ENCODE measurements at places on chromosomes 6 and 20.
A peak's percentile ranks its signal among the peaks of the same experiment; 100 is the strongest.

DNA sequence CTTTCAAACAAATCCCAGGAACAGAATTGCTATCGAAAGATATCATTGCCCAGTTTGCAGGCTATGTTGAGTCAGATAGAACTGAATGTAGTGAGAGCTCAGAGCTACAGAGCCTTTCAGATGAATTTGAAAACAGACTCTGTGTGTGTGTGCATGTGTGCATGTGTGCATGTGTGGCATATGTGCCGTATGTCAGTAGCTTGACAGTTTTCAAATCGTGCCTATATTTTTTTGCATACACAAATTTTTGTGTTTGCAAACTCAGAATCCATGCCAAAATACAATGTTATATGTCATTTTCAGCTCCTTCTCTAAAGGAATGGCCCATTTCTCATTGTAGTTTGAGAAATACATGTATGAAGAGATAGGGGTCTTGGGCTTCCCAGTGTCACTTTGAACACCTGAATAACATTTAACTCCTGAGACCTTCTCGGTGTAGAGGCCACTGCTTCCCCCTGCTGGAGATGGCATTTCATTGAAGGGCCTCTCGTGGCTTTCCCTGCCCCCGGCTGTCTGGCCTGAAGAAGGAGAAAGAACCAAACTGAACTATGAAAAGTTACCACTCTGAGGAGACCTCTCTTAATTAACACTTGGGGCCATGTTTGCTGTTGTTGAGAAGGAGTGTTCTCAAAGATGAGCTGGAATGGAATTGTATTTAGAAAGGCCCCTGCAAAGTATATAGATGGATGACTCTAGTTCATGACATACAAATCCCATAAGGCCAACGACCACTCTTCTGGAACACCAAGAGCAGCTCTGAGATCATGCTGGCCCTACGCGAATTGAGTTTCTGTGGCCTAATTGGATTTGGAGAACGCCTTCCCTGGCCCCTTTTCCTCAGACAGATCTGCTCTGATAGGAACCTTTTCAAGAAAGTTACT, 58.7 kb downstream of the VAPB start:
- peak; percentile 43 for DNase-seq

DNA sequence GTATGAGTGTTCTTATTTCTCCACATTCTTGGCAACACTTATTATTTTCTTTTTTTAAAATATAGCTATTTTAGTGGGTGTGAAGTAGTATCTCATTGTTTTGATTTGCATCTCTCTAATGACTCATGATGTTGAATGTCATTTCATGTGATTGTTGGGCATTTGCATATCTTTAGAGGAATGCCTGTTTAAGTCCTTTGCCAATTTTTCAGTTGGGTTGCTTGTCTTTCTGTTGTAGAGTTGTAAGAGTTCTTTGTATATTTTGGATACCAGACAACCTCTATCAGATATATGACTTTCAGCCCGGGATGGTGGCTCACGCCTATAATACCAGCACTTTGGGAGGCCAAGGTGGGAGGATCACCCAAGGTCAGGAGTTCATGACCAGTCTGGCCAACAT, 5.1 kb upstream of the POPDC3 start:
- no peak for DNase-seq

- DNase-seq, result no peak
Measured at GRCh38 chr6:25156123-25156522, 123.1 kb upstream of the CARMIL1 start.

GRCh38 chr6:10610289-10610688, 84.1 kb downstream of the C6orf52 start:
- DNase-seq, result no peak

GRCh38 chr6:168524571-168525001, 83.6 kb downstream of the SMOC2 start:
- DNase-seq, result no peak

DNA sequence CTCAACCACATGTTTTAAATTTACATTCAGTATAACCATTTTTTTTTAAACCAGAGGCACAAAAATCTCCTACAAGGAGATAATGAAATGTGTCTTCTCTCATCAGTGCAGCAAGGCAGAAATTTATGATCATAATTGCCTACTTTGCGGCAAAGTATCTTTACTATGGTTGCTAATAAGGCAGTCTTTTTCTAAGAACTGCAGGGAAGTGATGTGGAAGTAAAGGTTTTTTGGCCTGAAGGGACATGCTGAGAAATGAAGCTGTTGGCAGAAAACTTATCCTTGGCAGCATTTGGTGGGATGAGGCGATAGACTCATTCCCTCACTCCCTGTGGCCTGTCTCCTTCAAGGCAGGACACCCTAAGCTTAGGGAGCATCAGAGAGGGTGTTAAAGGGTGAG, 48.7 kb downstream of the SCGN start:
- no peak for DNase-seq

GRCh38 chr20:61659246-61659993, 406.3 kb downstream of the TAF4 start:
- no peak for DNase-seq

DNA sequence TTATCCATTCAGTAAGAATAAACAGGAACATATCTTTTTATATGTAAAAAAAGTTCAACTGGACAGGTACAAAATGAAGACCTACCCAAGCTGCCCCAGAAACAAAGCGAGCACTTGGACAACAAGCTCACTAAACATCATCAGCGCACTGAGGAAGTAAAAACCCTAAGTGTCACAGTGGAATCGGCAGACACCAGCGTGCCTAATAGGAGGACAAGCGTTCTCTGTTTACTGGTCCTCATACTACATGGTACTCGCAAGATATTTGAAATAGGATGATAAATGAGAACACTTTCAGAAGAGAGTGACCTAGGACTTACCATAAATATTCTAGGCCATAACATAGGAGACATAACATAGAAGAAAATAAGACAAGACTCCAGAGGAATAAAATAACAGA, 18.2 kb downstream of the MAP7 start:
- no peak for DNase-seq

DNA sequence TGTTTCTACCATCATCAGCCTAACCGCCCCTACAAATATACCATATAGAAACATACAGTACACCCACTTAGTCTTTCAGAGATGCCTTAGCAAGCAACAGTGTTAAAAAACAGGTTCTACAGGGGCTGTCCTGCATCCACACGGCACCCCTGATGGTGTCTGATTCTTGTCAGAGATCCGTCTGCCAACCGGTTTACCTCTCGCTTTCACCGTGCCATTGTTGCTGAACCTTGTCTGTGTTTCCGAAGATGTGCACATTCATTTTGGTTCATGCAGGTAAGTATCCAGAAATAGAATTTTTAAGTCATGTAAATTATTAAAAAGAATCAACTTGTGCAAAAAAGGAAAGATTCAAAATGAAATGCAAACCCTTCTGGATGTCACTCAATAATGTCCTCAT, 52.9 kb downstream of the EPHA7 start:
- no peak for DNase-seq

GRCh38 chr6:42390228-42390934, 61.3 kb downstream of the TRERF1 start:
- no peak for DNase-seq

DNA sequence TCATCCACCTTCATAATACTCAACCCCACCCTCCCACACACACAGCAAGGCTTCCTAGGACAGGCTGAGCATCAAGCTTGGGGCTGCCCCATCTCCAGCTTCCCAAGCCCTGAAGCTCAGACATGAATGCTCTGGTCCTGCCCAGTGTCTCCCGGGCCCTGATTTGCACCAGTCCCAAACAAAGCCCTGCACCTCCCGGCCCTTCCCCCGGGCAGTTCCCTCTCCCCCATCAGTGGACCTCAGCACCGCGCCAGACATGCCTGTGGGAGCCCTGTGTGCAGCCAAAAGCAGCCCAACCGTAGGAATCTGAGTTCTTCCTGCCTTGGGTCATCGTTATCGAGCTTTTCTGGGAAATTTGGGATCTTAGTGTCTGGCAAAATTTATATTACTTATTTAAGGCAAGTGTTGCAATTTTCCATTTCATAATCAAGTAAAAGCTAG, 63.5 kb downstream of the THBS2 start:
- no peak for DNase-seq

DNA sequence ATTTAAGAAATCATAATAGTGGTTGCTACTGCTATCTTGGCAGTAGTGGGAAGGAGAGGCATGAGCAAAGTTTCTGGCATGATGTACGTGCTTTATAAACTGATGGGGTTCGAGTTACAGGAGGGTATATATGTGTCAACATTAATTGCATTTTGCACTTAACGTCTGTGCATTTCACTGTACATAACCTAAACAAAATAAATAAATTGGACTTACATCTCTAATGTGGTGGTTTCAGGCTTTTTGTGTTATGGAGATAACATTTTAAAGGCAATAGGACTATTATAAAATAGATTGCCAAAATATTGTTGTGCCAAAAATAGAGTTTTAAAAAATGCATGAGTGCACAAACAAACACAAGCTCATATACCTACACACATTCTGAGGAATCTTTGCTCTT, 1001.1 kb upstream of the GJE1 start:
- no peak for DNase-seq

GRCh38 chr20:35238170-35238569, 11.7 kb downstream of the MMP24 start:
- DNase-seq, result no peak

- DNase-seq, result no peak
Measured at GRCh38 chr6:143187238-143187923, 126.7 kb downstream of the AIG1 start.

DNA sequence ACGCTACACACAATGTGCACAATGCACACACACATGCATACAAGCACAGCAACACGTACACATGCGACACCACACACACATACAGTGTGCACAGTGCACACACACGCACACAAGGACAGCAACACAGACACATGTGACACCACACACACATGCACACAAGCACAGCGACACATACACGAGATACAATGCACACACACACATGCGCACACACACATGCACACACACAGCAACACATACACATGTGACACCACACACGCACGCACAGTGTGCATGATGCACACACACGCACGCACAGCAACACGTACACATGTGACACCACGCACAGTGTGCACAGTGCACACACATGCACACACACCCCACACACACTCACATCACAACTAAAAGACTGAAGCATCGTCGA, 327.3 kb downstream of the THBS2 start:
- DNase-seq, result no peak

DNA sequence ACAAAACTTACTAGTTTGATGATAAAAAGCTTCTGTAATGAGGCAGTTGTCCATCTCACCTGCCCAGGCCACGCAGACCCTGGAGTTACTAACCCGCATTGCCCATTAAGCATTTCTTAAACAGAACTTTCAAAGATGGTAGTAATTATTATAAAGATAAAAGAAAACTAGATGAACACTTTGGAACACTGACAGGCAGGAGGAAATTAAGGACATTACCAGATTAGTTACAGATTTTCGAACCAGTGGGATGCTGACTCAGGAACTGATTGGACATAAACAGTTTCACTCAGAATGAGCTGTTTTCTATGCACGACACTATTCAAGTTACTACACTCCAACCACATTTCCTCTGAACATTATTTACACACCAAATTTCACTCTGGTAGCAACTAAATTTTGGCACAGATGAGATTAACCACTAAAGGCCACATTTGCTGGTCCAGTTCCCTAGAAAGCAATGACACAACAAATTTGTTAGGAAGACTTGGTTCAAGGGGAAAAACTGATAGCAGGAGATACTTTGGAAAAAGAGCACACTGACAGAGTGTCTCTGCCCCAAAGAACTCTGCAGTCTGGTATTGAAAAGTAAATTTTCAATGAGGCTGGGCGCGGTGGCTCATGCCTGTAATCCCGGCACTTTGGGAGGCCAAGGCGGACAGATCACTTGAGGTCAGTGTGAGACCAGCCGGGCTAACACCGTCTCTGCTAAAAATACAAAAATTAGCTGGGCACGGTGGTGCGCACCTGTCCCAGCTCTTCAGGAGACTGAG, 3.0 kb downstream of the ROMO1 start:
- DNase-seq, result no peak

DNA sequence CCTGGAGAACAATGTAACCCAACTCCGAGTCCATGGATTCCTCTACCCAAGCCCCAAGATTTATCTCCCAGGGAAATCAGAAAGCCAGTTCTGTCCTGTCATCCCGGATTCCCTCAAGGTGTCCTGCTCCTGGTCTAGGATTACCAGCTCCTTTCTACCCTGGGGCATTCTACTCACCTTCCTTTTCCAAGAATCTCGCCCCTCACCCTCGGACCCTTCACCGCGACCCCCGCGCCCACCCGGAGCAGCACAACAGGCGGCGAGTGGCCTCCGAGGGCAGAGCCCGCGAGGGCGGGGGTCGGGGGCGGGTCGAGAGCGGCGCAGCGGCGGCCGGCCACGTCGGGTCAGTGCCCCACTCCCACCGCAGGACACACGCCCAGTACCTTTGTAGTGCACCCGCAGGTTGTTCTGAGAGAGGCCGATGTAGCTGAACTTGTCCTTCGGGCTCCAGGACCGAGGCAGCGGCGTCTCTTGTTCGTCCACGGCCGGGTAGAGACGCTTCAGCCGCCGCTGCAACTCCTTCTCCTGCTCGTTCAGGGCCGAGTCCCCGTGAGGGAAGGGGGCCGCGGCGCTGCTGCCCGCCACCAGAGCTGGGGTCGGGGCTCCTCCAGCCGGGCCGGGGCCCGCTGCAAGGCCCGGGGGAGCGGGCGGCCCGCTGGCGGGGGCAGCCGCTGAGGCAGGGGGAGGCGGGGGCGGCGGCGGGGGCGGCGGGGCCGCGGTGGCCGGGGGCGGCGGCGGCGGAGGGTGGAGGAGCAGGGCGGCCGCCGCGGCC, 897 bp downstream of the RANBP9 start:
- DNase-seq, result peak; percentile 35

DNA sequence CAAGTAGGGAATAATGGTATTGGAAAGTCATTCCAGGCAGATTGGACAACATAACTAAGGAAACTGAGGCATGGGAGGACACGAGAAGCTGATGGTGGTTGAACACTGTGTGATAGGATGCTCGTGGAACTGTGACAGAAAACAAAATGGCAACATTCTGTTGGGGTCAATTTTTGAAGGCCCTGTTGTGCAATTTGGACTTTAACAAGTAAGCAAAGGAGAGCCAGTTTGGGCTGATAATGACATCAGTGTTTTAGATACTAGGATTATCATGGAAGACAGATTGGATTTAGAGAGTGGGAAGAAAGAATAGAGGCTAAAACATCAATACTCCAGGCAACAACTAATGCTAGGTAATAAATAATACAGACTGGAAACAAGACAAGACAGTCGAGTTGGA, 53.1 kb downstream of the PRKN start:
- no peak for DNase-seq

- no peak for DNase-seq
Measured at GRCh38 chr6:163148451-163149278, 265.9 kb upstream of the QKI start.

DNA sequence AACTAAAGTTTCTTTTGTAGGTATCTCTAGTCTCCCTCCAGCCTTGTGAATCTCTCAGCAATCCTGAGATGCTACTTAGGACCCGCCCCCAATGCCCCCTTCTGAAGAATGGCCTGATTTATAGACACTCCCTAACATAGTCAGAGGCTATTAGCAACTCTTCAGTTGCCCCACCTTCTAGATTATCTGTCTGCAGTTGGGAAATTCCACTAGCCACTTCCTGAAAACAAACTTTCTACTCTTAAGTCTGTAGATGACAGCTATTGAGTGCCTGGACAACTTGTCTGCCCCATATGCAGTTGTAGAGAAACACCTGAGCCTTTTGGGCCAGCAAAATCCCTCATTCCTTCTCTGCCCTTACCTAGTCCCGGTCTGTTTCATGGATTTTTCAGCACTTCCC, 188.2 kb upstream of the PREP start:
- no peak for DNase-seq

- no peak for DNase-seq
Measured at GRCh38 chr6:8679823-8680222, 244.5 kb upstream of the SLC35B3 start.

GRCh38 chr20:51326201-51326819, 216.2 kb downstream of the NFATC2 start:
- no peak for DNase-seq
